Type B pancreatic cell (in vitro differentiated cells): ENCODE measurements at places on chromosomes 12 and 14. TPM values are rescaled to one million over a fixed set of nuclear protein-coding genes. Genes with fewer than 3 reads are reported as not detected.

KLHL33 gene
- not detected in 2 replicates for total RNA-seq

SERPINA12 gene
- total RNA-seq = not detected in 2 replicates

PRH1 gene
- 15.7 and 16.8 TPM in 2 replicates for total RNA-seq

GUCY2C gene
- 2.1 and 21.2 TPM in 2 replicates for total RNA-seq

P2RX2 gene
- total RNA-seq = 2.8 and 5.4 TPM in 2 replicates

SOX5 gene
- 28.9 and 32.8 TPM in 2 replicates for total RNA-seq

ACOT4 gene
- 0.99 and 1.9 TPM in 2 replicates for total RNA-seq

IFI27L1 gene
- 15.6 and 36.8 TPM in 2 replicates for total RNA-seq

B4GALNT1 gene
- 0.64 and 5.9 TPM in 2 replicates for total RNA-seq

CCDC38 gene
- 0.29 TPM in 1 of 2 replicates, not detected in the other for total RNA-seq

RASSF9 gene
- total RNA-seq = 2.0 and 5.3 TPM in 2 replicates

- H3K4me3 ChIP-seq = no peak overlapping the region
- no peaks in the 10 kb centered on the region for H3K4me1 ChIP-seq
- no peaks in the 10 kb centered on the region for H3K27me3 ChIP-seq
- H3K36me3 ChIP-seq = no peaks in the 10 kb centered on the region
- no peak for DNase-seq
Observed at GRCh38 chr14:23831596-23831995, 122.0 kb upstream of the DHRS4 start.

DNA sequence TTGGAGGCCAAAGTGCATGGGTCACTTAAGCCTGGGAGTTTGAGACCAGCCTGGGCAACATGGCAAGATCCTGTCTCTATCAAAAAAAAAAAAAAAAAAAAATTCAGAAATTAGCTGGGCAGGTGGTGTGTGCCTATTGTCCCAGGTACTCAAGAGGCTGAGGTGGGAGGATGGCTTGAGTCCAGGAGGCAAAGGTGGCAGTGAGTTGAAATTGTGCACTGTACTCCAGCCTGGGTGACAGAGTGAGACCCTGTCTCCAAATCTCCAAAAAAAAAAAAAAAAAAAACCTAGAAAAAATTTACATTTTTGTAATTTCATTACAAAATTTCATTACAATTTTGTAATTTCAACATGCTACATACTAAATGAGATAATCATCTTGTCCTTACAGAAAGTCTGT is 42.7 kb downstream of the SYNE2 start:
- peaks cover 43% of the 10 kb centered on the region for H3K4me1 ChIP-seq
- H3K27ac ChIP-seq = peak overlapping the region; percentile 41

GRCh38 chr12:12693111-12693671 is 2.8 kb downstream of the GPR19 start:
- H3K27ac ChIP-seq = no peak overlapping the region
- H3K4me3 ChIP-seq = no peak overlapping the region
- H3K27me3 ChIP-seq = peaks cover 4% of the 10 kb centered on the region
- H3K36me3 ChIP-seq = no peaks in the 10 kb centered on the region

DNA sequence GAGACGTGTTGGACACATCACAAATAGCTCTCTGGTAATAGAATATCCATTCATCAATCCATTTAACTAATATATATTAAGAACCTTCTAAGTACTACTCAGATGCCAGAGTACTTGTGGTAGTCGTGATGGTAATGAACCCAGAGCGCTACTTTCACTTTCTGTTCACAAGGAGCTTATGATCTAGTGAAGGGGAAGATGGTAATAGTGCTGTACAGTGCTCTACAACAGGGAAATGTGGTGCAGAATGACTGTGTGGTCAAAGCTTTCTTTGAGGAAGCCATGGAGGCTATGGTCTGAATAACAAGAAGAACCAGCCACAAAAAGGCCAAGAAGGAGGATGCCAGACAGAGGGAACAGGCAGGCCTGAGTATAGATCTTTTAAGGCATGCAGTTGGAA is 212.0 kb downstream of the PTPRO start:
- no peak overlapping the region for H3K27ac ChIP-seq
- peaks cover 3% of the 10 kb centered on the region for H3K27me3 ChIP-seq
- no peak for DNase-seq
- H3K4me1 ChIP-seq = no peaks in the 10 kb centered on the region
- peaks cover 10% of the 10 kb centered on the region for H3K36me3 ChIP-seq

DNA sequence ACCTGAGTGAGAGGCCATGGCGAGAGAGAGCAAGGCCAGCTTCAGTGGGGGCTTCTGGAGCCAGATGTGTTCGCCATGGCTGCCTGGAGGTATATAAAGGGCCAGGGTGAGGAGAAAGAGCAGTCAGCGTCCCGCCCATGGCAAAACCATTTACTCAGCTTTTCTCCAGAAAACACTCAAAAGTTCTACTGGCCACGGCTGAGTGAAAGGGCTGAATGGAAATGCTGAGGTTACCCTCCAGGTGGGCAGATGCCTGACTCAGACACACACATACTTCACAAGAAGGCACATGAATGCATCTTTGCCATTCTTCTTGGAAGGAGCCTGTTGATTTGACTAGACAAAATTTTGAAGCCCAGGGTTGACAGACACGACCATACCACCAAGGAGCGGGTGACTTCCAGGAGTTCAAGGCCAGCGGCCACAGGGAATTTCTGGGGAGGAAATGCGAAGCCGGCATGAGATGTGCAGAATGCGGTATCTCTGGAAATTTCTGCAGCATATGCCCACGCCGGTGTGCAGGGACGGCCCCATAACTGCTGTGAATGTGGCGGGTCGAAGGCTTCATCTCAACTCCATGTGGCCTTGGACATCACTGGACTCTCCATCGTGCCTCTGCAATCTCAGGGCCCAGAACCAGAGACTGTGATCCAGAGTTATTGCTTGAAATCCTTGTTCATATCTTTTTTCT is at the start of gene IL31:
TSS of gene IL31 (minus strand) at position 67 of the 691 bp plus-strand sequence. CDS start at position 18, 49 bp downstream.
- H3K27me3 ChIP-seq = no peaks in the 10 kb centered on the region
- DNase-seq = no peak
- H3K36me3 ChIP-seq = no peaks in the 10 kb centered on the region

GRCh38 chr12:89988188-89988915 is 279.7 kb upstream of the ATP2B1 start:
- peaks cover 8% of the 10 kb centered on the region for H3K4me1 ChIP-seq
- H3K4me3 ChIP-seq = no peak overlapping the region
- H3K36me3 ChIP-seq = no peaks in the 10 kb centered on the region
- H3K27ac ChIP-seq = no peak overlapping the region
- H3K27me3 ChIP-seq = no peaks in the 10 kb centered on the region

DNA sequence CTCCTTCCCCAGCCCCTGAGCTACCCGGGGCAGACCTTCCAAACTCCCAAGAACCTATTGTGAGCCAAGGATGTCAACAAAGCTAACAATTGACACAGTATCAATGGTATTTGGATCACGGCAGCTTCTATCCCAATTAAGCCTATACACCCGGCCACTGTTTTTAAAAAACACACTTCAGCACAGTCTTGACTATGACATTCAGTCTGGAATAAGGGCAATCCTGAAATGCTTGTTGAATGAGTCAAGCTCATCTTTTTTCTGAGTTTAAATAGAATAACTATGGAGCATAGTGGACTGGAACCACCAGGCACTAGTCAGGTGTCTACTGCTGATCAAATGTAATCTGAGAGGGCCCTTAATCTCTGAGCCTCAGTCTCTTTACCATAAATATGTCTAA is 5.7 kb downstream of the DENND5B start:
- H3K36me3 ChIP-seq = peaks cover 37% of the 10 kb centered on the region
- H3K27me3 ChIP-seq = peaks cover 53% of the 10 kb centered on the region
- no peak overlapping the region for H3K4me3 ChIP-seq
- peaks cover 5% of the 10 kb centered on the region for H3K4me1 ChIP-seq

DNA sequence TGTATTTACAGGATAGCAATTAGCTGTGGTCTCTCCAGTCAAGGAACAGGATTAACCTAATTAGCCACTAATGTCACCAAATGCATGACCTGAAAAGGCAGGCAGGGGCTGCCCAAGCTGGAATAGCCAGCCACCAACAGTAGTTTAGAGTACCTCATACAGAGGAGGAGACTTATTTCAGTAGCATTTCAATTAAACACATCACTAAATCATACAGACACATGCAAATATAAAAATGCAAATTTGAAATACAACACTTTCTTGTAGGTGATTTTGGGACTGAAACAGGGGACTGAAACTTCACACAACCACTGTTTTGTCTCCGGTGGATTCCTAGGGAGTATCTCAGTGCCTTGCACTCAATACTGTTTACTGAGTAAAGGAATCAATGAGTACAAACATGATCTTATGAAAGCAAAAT is 636 bp upstream of the IFNG-AS1 start:
- H3K27me3 ChIP-seq = peaks cover 3% of the 10 kb centered on the region
- no peaks in the 10 kb centered on the region for H3K4me1 ChIP-seq
- DNase-seq = no peak
- no peak overlapping the region for H3K27ac ChIP-seq

DNA sequence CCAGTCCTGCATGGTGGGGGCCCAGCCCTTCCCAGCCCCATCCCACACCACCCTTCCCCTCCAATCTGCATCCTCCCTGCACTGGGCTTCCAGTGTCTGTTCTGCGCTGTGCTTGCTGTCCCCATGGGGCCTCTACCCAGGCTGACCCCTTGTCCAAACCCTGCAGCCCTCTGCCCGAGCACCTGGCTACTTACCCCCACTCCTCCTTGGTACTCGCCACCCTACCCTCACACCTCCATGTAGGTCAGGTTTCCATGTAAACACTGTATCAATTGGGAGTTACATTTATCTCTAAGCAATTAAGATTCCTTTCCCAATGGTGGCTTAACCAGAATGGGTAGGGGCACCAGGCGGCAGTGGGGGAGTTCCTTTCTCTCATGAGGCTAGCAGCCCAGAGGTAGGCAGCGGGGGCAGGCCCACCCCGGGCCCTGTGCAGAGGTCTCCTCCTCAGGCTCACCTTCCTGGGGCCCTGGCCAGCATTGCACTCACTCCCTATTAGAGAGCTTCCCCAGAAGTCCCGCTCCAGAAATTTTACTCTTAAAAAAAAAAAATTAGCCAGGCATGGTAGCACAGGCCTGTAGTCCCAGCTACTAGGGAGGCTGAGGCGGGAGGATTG is 76.6 kb upstream of the CCND2 start:
- no peak overlapping the region for H3K4me3 ChIP-seq
- peaks cover 3% of the 10 kb centered on the region for H3K36me3 ChIP-seq
- H3K27me3 ChIP-seq = peaks cover 78% of the 10 kb centered on the region
- DNase-seq = peak; percentile 48
- peaks cover 6% of the 10 kb centered on the region for H3K4me1 ChIP-seq

- H3K27me3 ChIP-seq = peaks cover 9% of the 10 kb centered on the region
- DNase-seq = peak; percentile 64
- H3K27ac ChIP-seq = no peak overlapping the region
- no peaks in the 10 kb centered on the region for H3K36me3 ChIP-seq
Observed at GRCh38 chr14:104387022-104388010, 192.2 kb upstream of the C14orf180 start.

DNA sequence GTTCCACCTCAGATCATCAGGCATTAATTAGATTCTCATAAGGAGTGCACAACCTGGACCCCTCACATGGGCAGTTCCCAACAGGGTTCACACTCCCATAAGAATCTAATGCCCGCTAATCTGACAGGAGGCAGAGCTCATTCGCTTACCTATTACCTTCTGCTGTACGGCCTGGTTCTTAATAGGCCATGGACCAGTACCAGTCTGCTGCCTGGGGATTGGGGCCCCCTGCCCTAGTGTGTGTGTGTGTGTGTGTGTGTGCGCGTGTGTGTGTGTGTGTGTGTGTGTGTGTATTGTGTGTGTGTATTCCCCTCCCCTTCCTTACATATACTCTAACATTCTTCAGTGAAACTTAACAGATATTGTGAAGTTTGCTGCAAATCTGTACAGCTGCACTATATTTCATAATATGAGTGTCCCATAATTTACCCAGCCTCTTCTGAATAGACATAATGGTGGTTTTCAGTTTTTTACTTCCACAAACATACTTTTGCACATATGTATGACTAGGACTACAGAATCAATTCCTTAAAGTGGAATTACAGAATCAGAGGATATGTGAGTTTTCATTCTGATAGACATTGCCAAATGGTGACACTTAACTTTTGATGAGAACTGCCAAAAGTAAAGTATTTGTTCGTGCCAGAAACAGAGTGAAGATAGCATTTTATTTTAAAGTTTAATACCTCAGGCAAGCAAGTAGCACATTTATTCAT is 205.2 kb upstream of the EEA1 start:
- H3K36me3 ChIP-seq = no peaks in the 10 kb centered on the region
- H3K4me1 ChIP-seq = peaks cover 43% of the 10 kb centered on the region
- no peak for DNase-seq
- no peak overlapping the region for H3K4me3 ChIP-seq
- H3K27ac ChIP-seq = no peak overlapping the region
